ENCODE measurements at places on chromosomes 2 and 18.
A peak's percentile ranks its signal among the peaks of the same experiment; 100 is the strongest.

DNA sequence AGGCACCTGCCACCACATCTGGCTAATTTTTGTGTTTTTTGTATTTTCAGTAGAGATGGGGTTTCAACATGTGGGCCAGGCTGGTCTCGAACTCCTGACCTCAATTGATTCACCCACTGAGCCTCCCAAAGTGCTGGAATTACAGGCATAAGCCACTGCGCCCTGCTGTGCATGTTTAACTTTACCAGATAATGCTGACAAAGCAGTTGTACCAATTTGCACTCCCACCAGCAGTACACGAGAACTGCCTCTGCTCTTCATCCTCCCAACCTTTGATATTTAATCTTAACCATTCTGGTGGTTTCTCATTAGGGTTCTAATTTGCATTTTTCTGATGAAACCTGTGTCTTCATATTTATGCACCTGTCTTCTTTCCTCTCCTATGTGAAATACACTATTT is 12.0 kb upstream of the DYM start:
- no peak for DNase-seq

- no peak for DNase-seq
These were observed 33.3 kb upstream of the TTC27 start for GRCh38 chr2:32594573-32594972.

DNA sequence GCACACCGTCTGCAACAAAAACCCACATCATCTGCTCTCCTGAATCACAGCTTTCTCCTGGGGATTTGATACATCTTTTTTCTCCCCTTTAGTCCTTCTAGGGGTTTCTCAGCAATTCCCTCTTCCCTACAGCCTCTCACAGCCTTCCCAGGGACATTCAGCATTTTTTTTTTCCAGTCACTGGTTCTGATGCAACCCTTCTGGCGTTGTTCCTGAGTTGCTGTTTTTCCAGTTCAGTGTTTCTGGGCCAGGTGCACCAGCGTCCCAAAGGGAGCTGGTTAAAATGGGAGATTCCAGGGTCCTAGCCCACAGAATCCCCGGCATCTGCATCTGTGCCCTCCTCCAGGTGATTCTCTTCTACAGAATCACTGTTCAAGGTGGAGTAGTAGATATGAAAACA is 36.1 kb downstream of the ADCY3 start:
- no peak for DNase-seq

GRCh38 chr2:119657466-119658145 is 21.4 kb upstream of the TMEM177 start:
- no peak for DNase-seq

DNA sequence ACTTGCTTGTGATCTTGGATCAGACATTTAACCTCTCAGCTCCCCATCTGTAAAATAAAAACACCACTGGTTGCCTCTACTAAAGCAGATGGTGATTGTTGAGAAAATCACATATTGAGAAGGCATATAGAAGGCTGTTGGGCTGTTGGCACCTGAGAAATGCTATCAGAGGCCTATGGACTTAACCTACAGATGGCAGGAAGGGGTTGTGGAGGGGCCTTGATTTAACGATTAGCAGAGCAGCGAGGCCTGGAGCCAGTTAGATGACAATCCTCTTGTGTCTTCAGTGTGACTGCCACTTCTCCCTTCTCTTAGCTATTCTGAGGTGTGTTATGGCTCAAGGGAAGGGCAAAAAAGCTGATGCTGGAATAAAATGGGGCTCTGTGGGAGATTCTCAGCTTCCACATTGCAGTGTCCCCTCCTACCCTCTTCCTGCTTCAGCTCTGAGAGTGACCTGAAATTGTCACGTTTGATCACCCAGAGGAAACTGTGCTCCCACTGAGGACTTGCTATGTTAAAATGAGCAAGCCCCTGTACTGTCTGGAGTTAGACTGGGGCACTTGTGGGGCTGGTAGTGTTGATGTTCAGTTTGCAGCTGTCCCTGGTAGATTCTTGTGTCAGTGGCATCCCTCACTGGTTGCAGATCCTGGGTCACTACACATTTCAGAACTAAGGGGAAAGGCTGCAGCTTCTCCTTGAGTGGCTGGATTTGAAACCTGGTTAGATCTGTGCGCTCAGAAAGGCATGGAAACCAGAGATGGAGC is 31.5 kb downstream of the CXCR4 start:
- no peak for DNase-seq

DNA sequence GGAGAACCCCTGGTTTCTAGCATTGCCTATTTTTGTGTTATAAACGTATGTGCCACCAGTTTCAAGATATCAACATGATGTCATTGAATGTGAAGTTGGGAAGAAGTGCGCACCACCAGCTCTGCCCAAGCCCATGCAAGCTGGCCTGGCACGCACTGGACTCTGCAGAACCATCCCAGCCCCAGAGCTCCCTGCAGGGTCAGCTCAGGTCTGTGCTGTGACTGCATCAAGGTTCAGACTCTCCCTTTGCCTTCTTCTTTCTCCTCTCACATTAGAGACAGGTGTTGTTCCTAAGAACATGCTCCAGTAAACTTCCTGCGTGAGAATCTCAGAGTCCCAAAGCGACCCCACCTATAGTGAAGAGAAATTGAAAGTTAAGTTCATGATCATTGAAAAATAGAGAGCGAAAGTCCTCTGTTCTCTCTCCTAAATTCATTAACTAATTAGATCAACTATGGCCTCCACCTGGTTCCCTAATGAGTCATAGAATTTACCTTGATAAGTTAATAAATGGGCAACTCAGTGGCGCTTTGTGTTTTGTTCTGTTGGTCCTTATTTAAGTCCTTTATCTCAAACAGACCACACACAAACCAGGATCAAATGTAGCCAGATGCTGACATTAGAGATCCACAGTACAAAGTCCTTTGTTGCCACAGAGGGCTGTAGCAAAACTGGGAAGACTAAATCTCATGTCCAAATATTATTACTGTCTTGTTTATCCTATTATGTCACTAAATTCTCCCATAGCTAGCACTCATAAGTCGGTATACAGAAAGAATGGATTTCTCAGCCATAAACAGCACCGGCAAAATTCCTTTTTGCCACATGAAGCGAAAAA is 432.3 kb downstream of the STK39 start:
- no peak for DNase-seq

DNA sequence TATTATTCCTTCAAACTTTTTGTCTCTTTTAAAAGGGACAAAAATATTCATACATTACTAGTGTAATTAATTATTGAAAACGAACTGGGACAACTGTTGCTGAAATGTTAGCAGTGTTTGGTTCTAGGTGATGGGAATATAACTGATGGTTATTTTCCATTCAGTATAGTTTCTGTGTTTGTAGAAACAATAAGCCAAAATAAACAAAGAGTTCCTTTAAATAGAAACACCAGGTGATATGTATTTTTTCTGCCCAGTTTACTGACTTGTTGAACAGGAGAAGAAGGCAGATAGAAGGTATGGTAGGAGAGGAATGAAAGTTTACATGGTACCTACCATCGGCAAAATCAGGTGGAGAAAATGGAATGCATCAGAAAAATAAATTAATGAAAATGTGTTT is 74.2 kb downstream of the LYPD6B start:
- peak; percentile 0 for DNase-seq

- DNase-seq = no peak
These were observed 195.5 kb downstream of the TTC32 start for GRCh38 chr2:19706332-19706731.

DNA sequence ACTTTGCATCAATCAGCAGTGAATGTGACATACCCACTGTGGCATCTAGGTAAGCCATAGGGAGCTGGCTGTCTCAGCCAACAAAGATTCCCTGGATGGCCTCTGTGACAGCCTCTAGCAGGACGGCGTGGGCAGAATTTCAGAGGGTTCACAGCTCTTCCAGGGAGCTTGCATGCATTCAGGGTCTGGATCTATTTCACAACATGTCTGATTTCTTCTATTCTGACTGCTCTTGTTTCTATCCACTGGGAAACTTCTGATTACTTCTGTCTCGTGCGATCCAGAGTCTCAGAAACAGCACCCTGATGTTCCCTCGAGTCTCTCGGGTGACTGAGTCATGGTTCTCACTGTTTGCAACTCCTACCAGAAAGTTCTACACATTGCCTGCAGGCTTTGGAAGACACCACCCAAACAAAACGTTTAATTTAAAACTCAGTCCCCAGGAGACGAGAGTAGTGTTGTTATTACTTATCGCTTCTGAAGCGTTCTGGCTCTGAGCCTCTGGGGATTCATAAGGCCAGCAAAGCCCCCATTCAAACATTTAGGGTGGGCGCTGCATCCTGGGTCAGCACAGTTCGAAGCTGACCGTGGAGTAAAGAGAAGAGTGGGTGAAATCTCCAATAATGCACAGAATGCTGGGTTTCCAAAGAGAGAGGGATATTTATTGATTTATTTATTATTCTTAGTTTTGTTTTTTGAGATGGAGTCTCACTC is 41.9 kb upstream of the ODC1 start:
- DNase-seq = no peak

DNA sequence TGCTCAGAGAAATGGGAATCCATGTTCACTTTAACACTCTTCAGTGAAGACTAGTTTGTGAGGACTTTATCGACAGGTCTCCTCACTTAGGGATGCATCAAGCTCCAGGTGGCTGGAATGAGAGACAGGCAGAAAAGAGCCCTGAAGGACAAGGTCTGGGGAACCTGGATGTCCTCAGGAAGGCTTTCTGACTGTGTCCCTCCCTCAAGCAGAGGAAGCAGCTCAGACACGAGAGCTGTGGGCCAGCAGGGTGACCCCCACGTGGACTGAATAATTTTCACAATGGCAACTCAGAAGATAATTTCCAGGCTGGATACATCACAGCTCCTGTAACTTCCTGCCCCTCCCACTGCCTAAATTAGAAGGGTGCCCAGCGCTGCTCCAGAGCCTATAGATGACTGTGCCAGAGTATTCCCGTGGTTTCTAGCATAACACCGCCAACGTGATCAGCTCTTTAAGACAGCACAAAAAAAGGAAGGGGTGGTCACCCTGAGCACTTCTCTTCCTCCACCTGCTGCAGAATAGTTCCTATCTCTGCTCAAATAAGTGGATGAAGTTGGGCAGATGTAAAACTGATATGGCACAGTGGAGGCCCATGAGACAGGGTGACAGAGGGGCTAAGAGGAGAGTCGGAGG is 25.7 kb upstream of the NCK2 start:
- no peak for DNase-seq

- DNase-seq = no peak
These were observed 61.4 kb downstream of the TGOLN2 start for GRCh38 chr2:85266146-85267041.

DNA sequence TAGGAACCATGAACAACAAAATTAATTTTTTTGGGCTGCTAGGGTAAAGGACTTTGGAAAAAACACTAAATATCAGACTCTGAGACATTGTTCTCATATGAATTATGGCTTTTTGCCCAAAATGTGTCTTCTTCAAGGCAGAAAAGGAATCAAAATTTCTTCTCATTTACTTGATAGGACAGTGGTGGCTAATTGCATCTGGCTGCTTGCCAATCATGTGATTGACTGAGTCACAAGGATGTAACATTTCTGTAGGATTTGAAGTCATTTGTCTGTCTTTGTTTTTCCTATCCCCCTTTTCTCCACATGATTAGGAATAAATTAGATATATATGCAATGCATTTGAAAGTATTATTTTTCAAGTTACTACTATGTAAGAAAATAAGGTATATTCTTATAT is 130.2 kb downstream of the SLC4A10 start:
- no peak for DNase-seq

GRCh38 chr2:10775831-10776230 is 36.8 kb downstream of the PDIA6 start:
- no peak for DNase-seq
